Hematopoietic multipotent progenitor cell (in vitro differentiated cells): ENCODE measurements at places on chromosomes 2 and 18.

DNA sequence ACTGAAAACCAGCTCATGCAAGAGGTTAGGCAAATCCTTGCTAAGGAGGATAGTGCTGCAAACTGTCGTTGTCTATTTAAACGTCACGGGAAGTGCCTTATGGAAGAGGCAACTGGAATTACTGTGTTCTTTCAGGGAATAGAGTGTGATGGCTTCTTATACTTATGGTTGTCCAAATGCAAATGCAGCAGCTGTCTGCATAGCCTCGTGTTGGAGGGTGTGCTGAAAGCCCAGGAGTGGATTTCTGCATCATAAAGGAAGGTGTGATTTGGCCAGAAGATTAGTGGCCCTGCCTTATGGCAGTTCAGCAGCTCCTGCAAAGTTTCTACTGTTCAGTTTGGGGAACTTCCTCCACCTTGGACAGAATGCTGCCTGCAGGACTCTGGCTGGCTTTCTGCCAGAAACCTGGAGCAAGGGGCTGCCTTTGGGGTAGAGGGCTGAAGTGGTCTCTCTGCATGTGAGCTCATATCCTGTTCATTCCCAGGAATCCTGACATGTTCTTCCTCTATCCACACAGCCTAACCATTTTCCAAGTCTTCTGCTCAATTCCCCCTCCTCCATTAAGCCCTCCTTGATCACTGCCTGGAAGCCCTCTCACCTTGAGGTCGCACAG is 321.2 kb upstream of the CXCR4 start:
- DNase-seq: no peak

DNA sequence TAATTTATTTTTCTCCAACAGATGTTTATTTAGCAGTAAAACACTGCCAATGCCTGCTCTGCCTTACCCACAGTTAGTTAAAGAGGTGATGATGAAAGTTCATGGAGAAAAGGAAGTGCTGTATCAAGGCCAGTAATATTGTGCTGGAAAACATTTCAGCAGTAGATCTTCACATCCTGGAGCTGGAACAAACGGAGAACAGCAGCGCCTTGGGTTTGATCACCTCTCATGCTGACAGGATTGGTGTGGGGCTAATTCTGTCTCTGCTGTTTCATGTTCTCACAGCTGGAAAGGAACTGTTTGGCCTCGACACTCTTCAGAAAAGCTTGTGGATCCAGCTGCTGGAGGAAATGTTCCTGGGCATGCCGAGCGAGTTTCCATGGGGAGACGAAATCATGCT is 61.5 kb upstream of the RPE start:
- no peak for DNase-seq

- peak; percentile 62 for DNase-seq
Observed at GRCh38 chr2:103959174-103960128, 894.5 kb upstream of the POU3F3 start.

DNA sequence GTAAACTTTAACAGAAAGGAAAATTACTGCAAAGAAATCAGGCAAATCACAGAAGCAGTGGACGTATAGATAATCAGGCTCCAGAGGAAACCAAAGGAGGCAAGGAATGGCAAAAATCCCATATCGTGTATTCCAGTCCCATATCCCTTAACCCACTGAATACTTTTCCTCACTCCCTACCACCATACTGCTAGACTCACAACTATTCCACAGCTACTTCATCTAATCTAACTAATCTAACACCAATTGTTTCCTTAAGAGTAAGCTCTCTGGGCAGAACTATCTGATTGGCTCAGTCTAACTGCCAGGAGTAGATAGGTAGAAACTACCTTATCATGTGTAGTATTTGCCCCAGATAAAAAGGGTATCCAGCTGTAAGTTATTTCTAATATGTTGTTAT is 16.3 kb downstream of the WDPCP start:
- no peak for DNase-seq

DNA sequence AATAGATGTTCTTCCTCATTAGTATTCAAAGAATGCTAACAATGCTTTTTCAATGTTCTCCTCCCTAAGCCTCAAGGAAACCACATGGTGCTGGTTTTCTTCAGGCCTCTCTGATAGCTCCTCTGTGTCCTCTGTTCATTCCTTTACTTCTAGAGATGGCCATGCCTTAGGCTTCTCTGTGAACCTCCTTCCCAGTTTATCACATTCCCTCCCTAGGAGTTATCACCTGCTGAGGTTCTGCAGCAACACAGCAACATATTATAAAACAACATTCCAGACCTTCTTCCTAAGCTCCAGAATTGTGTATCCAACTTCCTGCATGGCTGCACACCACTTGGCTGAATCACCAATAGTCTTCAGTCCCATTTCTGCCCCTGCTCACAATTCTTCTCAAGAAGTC is 325.5 kb downstream of the IRS1 start:
- no peak for DNase-seq

DNA sequence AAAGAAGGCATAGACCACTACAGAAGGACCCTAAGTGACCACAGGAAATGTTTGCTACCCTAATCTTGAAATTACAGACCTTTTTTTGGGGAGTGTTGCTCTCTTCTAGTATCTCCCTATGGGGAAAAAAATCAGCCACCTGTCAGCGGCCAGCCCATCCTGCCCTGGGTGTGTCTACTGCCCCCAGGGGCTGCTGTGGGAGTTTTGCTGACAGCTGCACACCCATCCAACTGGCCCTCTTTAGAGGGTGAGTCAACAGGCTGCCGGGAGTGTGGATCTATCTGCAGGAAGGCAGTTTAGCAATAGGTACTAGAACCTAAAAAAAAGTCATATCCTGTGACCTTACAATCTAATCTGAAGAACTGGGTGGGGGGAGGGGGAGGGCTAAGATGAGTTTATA is 796 bp upstream of the DYSF start:
- DNase-seq: no peak

DNA sequence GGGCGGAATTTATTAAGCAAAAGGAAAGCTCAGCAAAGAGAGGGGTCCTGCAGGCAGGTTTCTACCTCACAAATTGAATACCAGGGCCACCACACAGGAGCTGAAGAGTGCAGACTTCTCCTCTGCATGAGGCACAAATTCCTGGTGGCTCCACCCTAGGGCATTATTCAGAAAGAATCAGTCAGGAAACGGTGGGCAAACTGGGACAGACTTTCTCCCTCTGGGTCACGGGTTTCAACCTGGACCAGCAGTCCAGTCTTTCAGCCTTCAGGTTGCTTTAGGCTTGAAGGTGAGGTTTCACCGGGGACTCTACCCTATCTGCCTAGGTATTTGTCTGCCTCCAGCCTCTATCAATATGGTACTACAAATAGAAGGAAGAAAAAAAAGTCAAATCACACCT is 41.8 kb downstream of the ACSL3 start:
- no peak for DNase-seq

DNA sequence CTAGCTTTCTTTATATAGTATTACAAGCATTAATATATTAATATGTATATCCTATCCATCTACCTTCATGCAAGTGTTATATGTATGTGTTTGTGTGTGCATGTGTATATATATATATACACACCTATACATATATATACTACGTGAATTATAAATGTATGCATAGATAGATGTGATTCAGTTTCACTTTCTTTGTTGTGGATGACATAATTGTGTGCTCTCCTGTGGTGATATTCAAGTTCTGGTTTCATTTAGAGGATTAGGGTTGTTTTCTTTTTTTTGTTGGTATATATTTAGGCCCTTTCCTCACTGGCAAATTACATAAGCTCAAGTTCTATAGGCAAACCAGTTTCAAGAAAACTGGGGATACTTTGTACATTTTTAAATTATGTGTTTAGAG is 225.7 kb upstream of the FANCL start:
- no peak for DNase-seq

GRCh38 chr2:66845307-66845706 is 410.4 kb downstream of the MEIS1 start:
- no peak for DNase-seq

- DNase-seq: no peak
Observed at GRCh38 chr18:3541549-3542386, 91.8 kb downstream of the TGIF1 start.

DNA sequence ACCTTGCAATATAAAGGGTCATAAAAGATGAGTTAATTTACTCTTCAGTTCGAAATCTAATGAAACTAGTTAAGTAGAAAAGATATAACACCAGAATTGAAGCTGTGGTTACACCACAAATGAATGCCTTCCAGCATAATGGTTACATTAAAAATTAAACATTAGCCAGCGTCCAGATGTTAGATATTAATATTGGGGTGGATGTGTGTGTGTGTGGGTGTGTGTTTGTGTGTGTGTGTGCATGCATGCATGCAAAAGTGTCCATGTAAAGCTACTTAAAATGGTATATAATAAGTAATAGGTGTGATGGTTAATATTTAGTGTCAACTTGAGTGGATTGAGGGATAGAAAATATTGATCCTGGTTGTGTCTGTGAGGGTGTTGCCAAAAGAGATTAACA is 170.4 kb upstream of the FN1 start:
- no peak for DNase-seq

GRCh38 chr18:79881695-79882094 is 69.8 kb downstream of the SLC66A2 start:
- no peak for DNase-seq

DNA sequence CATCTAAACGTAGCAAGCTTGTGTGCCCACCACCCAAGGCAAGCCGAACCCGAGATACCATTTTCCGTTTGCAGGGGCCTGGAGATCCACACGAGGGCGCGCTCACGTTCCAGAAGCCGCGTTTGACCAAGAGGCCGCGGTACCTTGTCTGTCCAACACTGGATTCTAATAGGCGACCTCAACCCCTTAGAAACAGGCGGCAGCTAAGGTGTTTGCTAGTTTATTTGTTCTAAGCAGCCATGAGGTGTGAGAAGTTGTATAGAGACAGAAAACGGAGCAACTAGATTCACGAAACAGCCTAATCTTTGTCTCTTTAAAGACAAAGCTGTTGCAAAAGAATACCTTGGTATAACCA is 4.2 kb downstream of the HOXD11 start:
- no peak for DNase-seq

DNA sequence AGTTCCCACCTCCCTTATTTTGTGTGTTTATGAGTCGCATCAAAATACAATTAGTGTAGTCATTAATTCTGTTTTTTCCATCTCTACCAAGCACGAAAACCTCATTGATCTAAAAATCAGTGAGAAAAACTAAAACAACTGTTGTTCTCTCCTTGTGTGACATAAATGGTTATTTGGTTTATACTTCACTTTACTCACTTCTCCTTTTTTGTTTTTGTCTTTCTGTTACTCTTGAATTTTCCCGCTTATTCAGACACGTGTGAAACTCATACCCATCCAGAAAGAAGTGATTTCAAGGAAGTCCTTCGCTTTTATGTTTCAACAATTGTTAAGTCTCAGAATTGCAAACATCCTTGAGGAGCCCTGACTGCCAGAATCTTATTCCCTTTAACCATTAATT is 121.6 kb downstream of the EML6 start:
- DNase-seq: no peak

- no peak for DNase-seq
Observed at GRCh38 chr2:204065566-204065965, 129.0 kb downstream of the ICOS start.

DNA sequence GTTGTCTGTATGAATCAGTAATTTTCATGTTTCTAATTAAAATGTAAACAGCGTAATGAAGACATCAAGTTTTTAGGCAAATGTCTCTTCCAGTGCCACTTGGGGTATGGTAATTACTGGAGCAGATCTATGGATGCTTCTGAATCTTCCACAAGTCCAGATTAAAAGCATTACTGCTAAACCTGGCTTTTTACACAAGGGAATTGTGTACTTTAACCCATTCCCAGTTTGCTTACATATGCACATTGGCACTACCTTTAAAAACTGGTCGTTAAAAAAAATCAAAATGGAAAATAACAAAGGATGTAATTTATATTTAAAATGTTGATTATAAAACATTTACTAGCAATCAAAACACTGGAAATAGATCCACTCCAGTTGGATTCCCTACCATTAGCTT is 19.7 kb downstream of the FIGN start:
- no peak for DNase-seq

DNA sequence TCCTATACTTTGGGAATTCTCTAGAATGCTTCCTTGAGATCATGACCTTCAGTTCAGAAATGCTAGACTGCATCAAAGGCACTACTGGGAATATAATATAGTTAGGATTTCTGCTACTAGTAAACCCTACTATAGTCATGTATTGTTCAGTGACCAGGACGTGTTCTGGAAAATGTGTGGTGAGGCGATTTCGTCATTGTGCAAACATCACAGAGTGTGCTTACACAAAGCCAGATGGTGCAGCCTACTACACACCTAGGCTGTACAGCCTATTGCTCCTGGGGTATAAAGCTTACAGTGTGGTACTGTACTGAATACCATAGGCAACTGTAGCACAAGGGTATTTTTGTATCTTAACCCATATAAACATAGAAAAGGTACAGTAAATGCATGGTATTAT is 13.0 kb downstream of the CXCR4 start:
- no peak for DNase-seq

GRCh38 chr18:5198311-5198710 is 1.3 kb upstream of the AKAIN1 start:
- DNase-seq: no peak

DNA sequence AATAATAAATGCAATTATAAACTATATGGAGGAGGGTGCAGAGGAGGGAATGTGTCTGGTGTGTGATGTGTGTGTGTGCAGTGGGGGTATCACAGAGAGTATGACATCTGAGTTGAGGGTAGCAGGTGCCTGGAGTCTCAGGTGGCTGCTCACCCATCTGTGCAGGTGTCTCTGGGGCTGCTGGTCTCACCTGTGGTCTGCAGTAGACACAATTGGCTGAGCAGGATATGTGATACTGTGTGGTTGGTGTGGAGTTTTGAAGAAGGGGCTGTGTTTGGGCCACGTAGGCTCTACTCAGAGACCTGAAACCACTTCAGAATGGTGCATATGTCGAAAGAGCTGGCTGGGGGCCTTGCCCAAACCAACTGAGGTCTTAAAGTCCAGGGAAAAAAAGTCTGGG is 17.0 kb downstream of the FABP1 start:
- DNase-seq: no peak

DNA sequence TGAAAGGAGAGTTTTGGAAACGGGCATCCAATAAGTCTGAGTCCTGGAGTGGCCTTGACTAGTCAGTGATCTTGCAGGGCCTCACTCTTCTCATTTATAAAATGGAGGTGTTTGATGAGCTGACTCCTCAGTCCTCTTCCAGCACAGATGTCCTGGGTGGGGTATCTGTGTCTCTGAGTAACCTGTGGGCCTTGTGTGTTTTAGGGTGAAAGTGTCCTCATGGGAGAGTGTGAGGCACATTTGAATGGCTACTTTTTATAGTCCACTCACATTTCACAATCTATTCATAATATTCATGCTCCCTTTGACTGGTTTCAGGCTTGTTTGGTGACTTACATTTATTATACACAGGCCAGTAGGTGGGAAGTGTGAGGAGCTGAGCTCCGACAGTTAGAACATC is 106.4 kb upstream of the CELF4 start:
- no peak for DNase-seq

- no peak for DNase-seq
Observed at GRCh38 chr2:20604401-20604911, 46.4 kb downstream of the HS1BP3 start.

DNA sequence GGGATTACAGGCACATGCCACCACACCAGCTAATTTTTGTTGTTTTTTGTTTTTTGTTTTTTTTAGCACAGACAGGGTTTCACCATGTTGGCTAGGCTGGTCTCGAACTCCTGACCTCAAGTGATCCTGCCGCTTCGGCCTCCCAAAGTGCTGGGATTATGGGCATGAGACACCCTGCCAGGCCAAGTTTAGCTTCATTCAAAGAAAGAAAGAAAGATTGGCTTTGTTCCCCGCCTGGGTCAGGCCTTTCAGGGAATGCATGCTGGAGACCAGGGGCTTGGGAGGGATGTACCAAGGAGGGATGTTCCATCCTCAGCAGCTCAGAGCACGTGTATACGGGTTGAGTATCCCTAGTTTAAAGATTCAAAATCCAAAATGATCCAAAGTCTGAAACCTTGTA is 283.0 kb downstream of the ALPK2 start:
- no peak for DNase-seq

GRCh38 chr2:72755647-72756423 is 70.0 kb downstream of the EXOC6B start:
- DNase-seq: no peak
